ENCODE measurements at places on chromosomes 1 and 21. TPM values are rescaled to one million over a fixed set of nuclear protein-coding genes. Genes with fewer than 3 reads are reported as not detected.

The DYNLT5 gene
- total RNA-seq = 0.72 TPM

DNA sequence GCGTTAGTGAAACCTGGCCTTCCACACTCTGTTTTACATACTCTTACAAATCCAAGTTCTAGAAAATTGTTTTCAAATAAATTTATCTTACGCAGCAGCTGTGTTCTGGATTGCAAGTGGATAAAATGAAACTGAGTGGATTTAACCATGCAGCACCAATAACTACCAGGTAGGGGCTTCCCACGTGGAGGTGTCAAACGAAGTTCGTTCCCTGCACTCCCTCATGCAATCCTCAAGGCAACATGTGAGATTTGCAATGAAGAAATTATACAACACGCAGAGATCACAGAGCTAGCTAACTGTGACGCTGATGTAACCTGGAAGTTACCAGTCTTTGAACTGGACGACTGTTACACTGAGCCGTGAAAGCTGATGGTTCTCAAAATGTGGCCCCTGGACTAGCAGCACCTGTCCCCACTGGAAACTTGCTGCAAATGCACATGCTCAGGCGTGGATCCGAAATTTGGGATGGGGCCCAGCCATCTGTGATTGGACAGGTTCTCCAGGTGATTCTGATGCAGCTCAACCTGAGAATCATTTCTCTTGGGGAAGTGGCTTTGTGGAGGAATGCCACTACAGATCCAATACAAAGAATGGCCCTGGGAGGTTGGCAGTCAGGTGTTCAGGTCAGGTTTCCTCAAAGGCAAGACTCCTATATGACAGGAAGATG is 36.3 kb downstream of the RSPH1 start:
- peak overlapping the region; percentile 90 for H3K27ac ChIP-seq
- no peak for DNase-seq
- H3K27me3 ChIP-seq = no peaks in the 10 kb centered on the region
- H3K36me3 ChIP-seq = no peaks in the 10 kb centered on the region
- no peak overlapping the region for H3K4me3 ChIP-seq

- H3K4me3 ChIP-seq = no peak overlapping the region
- no peaks in the 10 kb centered on the region for H3K27me3 ChIP-seq
- H3K27ac ChIP-seq = no peak overlapping the region
- no peaks in the 10 kb centered on the region for H3K36me3 ChIP-seq
- no peaks in the 10 kb centered on the region for H3K4me1 ChIP-seq
- peak; percentile 27 for DNase-seq
Observed at GRCh38 chr1:44648529-44649250, 25.6 kb downstream of the TMEM53 start.

- no peak overlapping the region for H3K4me3 ChIP-seq
- H3K4me1 ChIP-seq = peaks cover 6% of the 10 kb centered on the region
- H3K27me3 ChIP-seq = no peaks in the 10 kb centered on the region
- no peak overlapping the region for H3K27ac ChIP-seq
- no peaks in the 10 kb centered on the region for H3K36me3 ChIP-seq
Observed at GRCh38 chr1:51287966-51288365, 42.4 kb downstream of the TTC39A start.

GRCh38 chr1:61425040-61425439 is 299.9 kb downstream of the TM2D1 start:
- H3K36me3 ChIP-seq = no peaks in the 10 kb centered on the region
- no peaks in the 10 kb centered on the region for H3K4me1 ChIP-seq
- no peaks in the 10 kb centered on the region for H3K27me3 ChIP-seq
- H3K4me3 ChIP-seq = no peak overlapping the region
- no peak for DNase-seq

The FMO2 gene
- 1.1 TPM for total RNA-seq

- H3K27ac ChIP-seq = no peak overlapping the region
- no peaks in the 10 kb centered on the region for H3K36me3 ChIP-seq
- no peaks in the 10 kb centered on the region for H3K4me1 ChIP-seq
- no peak overlapping the region for H3K4me3 ChIP-seq
Observed at GRCh38 chr1:14148526-14148925, 448.5 kb downstream of the PRDM2 start.

- H3K4me3 ChIP-seq = no peak overlapping the region
- H3K36me3 ChIP-seq = no peaks in the 10 kb centered on the region
- peak overlapping the region; percentile 66 for H3K27ac ChIP-seq
- no peaks in the 10 kb centered on the region for H3K27me3 ChIP-seq
- DNase-seq = peak; percentile 89
- peaks cover 8% of the 10 kb centered on the region for H3K4me1 ChIP-seq
Observed at GRCh38 chr1:167065471-167065870, 24.7 kb downstream of the GPA33 start.

DNA sequence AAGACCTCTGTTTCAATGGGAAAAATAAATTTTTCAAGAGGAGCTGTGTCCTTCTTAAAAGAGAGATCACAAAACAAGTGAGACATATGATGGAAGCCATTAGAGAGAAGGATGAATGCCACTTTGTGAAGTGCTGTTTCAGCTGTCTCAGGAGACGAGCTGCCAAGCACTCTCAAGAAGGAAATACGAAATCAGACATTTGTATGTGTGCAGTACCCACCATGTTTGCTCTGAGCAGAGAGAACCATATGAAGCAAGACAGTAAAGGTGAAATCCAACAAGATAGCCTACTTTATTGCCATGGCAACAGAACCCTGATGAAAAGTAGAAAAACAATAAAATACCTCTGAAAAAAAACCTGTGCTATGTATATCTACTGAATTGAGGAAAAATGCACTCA is 168.1 kb downstream of the AMY1C start:
- H3K4me3 ChIP-seq = no peak overlapping the region
- H3K27me3 ChIP-seq = no peaks in the 10 kb centered on the region
- no peak overlapping the region for H3K27ac ChIP-seq
- no peaks in the 10 kb centered on the region for H3K4me1 ChIP-seq
- no peak for DNase-seq

DNA sequence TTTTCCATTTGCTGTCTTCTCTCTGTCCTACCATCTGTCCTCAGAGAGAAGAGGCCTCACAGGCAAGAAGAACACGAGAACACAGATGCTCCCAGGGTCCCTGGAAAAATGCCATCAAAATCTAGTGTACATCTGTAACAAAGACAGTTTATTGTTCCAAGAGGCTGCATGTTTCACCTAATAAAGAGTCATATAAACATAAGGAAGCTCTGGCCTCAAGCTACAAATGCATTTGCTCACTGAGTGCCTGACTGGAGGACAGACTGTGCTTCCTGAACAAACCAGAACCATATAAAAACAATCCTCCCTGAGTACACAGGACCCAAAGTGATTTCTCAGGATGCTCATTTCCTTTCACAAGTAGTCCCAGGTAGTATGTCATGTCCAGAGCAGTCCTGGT is 76.3 kb upstream of the SLC44A3 start:
- peaks cover 11% of the 10 kb centered on the region for H3K4me1 ChIP-seq
- no peak overlapping the region for H3K4me3 ChIP-seq
- H3K36me3 ChIP-seq = no peaks in the 10 kb centered on the region
- no peaks in the 10 kb centered on the region for H3K27me3 ChIP-seq

DNA sequence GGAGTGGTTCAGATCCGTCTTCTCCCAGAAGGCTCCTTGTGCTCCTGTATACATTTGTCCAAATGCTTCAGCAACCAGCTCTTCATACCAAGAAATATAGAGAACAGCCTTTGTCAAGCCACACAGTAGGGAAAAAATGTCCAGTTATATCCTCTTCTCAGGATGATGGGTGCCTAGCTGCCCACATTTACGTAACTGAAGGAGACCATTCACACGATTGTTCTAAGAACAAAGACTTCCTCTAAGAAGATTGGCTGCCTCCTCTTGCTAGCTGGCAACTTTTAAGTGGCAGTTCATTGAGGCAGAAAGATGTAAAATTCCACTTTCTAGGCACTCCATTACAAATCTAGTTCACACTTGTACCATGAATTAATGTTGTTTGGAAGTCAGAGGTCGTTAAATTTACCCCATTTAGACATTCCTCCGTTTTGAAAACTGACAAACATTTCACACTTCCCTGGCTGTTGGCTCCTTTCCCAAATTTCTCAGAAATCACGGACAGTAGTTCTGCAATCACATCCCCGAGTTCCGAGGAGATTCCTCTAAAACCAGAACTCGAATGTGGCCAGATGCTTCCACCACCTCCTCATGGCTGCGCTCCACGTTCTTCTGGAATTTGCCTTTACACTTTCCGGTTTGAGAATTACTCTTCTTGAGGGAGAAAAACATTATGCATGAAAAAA is 45.6 kb upstream of the CSF1 start:
- H3K27me3 ChIP-seq = no peaks in the 10 kb centered on the region
- no peaks in the 10 kb centered on the region for H3K4me1 ChIP-seq
- no peaks in the 10 kb centered on the region for H3K36me3 ChIP-seq
- no peak overlapping the region for H3K4me3 ChIP-seq
- H3K27ac ChIP-seq = peak overlapping the region; percentile 35
- DNase-seq = no peak

DNA sequence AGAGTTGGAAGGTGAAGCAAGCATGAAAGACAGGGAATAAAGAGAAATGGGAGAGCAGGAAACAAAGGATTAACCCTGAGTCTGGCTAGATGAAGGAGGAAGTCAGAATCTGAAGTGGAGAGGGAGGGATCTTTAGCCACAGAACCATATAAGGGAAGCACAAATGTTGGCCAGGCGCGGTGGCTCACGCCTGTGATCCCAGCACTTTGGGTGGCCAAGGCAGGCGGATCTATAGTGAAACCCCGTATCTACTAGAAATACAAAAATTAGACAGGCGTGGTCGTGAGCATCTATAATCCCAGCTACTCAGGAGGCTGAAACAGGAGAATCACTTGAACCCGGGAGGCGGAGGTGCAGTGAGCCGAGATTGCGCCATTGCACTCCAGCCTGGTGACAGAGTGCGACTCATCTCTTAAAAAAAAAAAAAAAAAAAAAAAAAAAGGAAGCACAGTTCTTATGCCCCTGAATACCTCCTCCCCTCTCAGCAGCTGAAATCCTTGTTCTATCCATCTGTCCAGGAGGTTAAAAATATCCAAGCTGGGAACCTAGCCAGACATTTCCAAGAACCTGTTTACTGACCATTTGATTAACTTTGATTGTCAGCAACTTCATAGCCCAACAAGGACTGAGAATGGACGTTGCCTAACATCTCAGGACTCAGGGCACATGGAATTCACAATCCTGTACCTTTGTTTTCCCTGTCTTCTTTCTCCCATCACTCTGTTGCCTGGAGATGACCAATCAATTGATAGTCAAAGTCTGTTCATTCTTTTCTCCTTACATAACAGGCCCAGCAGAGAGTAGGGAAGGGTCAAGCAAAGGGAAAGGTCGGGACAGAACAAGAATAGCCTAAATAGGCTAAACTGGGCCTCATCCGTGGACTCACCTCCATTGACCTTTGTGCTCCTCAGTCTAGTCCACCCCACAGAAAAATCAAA is 10.6 kb downstream of the TXNIP start:
- no peak overlapping the region for H3K4me3 ChIP-seq
- no peak for DNase-seq
- peaks cover 13% of the 10 kb centered on the region for H3K4me1 ChIP-seq
- no peaks in the 10 kb centered on the region for H3K27me3 ChIP-seq
- peak overlapping the region; percentile 79 for H3K27ac ChIP-seq

GRCh38 chr1:40389322-40389803 is 15.8 kb downstream of the SMAP2 start:
- H3K36me3 ChIP-seq = no peaks in the 10 kb centered on the region
- H3K4me1 ChIP-seq = peaks cover 7% of the 10 kb centered on the region
- no peak for DNase-seq

The OXCT2 gene
- 1.2 TPM for total RNA-seq

The ARHGEF2 gene
- total RNA-seq = 91.9 TPM

The OR2L3 gene
- not detected for total RNA-seq

- H3K36me3 ChIP-seq = no peaks in the 10 kb centered on the region
- H3K4me1 ChIP-seq = no peaks in the 10 kb centered on the region
- H3K27me3 ChIP-seq = no peaks in the 10 kb centered on the region
- no peak overlapping the region for H3K27ac ChIP-seq
- DNase-seq = no peak
Observed at GRCh38 chr1:93235261-93235660, 54.7 kb downstream of the CCDC18 start.

DNA sequence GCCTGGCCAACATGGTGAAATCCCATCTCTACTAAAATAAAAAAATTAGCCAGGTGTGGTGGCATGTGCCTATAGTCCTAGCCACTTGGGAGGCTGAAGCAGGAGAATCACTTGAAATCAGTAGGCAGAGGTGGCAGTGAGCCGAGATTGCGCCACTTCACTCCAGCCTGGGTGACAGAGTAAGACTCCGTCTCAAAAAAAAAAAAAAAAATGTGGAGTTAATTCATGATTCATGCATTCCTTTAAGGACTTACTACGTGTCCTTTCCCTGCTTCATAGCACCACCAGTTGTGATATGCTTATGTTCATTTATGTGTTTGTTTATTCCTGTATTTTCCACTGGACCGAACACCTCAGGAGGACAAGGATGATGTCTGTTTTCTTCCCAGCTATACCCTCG is 12.7 kb upstream of the PRELP start:
- H3K36me3 ChIP-seq = no peaks in the 10 kb centered on the region
- no peak overlapping the region for H3K27ac ChIP-seq
- no peaks in the 10 kb centered on the region for H3K27me3 ChIP-seq
- no peaks in the 10 kb centered on the region for H3K4me1 ChIP-seq

The HSD3B1 gene
- total RNA-seq = not detected

The C1orf185 gene
- not detected for total RNA-seq

DNA sequence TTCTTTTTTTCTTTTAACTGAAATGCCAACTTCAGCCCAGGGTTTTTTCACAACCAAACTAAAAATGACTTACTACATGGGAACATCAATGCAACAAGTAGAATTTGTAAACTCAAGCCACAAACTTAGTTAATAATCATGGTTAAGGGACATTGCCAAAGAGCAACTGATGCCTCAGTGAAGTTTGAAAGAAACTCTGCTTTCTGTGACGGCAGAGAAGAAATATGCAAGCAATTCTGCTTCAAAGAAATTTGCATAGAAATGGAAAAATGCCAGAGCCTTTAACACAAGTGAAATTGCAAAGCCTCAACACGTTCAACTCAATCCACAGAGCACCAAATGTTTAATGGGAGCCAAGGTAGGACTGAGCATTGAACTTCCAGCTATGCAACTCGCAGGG is 5.0 kb upstream of the CHD5 start:
- H3K27me3 ChIP-seq = peaks cover 9% of the 10 kb centered on the region
- H3K4me1 ChIP-seq = no peaks in the 10 kb centered on the region
- no peaks in the 10 kb centered on the region for H3K36me3 ChIP-seq
- H3K4me3 ChIP-seq = no peak overlapping the region
- no peak for DNase-seq
- no peak overlapping the region for H3K27ac ChIP-seq

GRCh38 chr1:44208226-44208625 is 5.0 kb upstream of the DMAP1 start:
- no peak overlapping the region for H3K27ac ChIP-seq
- no peak for DNase-seq
- no peak overlapping the region for H3K4me3 ChIP-seq
- H3K4me1 ChIP-seq = peaks cover 8% of the 10 kb centered on the region
- no peaks in the 10 kb centered on the region for H3K27me3 ChIP-seq
- H3K36me3 ChIP-seq = no peaks in the 10 kb centered on the region

- H3K27me3 ChIP-seq = no peaks in the 10 kb centered on the region
- no peak for DNase-seq
- H3K4me1 ChIP-seq = no peaks in the 10 kb centered on the region
- H3K27ac ChIP-seq = no peak overlapping the region
- no peak overlapping the region for H3K4me3 ChIP-seq
- H3K36me3 ChIP-seq = no peaks in the 10 kb centered on the region
Observed at GRCh38 chr1:91609551-91609950, 108.9 kb downstream of the CDC7 start.
